Prostate gland (tissue), 2 donors: ENCODE measurements at places on chromosomes 1 and 21.

DNA sequence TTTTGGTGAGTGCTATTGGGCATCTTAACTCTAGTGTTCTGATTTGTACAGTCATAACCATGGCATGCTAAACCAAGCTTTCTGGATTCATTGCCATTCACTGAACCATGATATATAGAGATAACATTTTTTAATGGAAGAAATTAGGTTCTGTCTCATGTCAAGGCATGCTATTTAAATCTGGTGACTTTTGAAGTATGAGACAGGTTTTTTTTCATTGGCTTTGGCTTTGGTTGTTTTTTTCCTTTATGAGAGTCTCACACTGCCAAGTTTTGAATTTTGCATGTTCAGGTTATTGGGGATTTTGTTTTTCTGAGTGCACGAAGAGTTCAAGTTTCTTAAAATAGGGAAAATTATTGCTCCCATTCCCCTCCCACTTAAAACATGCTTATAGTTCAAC lies 141.3 kb upstream of the ADAMTS5 start:
- DNase-seq = no peak
- H3K4me3 ChIP-seq = no peak overlapping the region
- no peak overlapping the region for H3K27ac ChIP-seq
- H3K4me1 ChIP-seq = no peaks in the 10 kb centered on the region
- no peaks in the 10 kb centered on the region for H3K27me3 ChIP-seq

- H3K27ac ChIP-seq = no peak overlapping the region
- H3K27me3 ChIP-seq = no peaks in the 10 kb centered on the region
- no peaks in the 10 kb centered on the region for H3K4me1 ChIP-seq
- no peaks in the 10 kb centered on the region for H3K36me3 ChIP-seq
- DNase-seq = no peak
Observed at GRCh38 chr1:179968284-179968993, 13.8 kb downstream of the CEP350 start.

- H3K36me3 ChIP-seq = no peaks in the 10 kb centered on the region
- H3K27ac ChIP-seq = no peak overlapping the region
- DNase-seq = no peak
- H3K4me1 ChIP-seq = no peaks in the 10 kb centered on the region
- no peak overlapping the region for H3K4me3 ChIP-seq
- H3K27me3 ChIP-seq = peaks cover 10% of the 10 kb centered on the region
Observed at GRCh38 chr1:20403423-20404145, 82.4 kb downstream of the CAMK2N1 start.

GRCh38 chr21:20999659-21000058 lies 1.4 kb downstream of the NCAM2 start:
- no peaks in the 10 kb centered on the region for H3K4me1 ChIP-seq
- H3K36me3 ChIP-seq = no peaks in the 10 kb centered on the region
- H3K27ac ChIP-seq = no peak overlapping the region
- no peak for DNase-seq
- no peaks in the 10 kb centered on the region for H3K27me3 ChIP-seq

- H3K4me1 ChIP-seq = no peaks in the 10 kb centered on the region
- no peak for DNase-seq
- H3K27ac ChIP-seq = no peak overlapping the region
- no peaks in the 10 kb centered on the region for H3K27me3 ChIP-seq
- H3K4me3 ChIP-seq = no peak overlapping the region
- no peaks in the 10 kb centered on the region for H3K36me3 ChIP-seq
Observed at GRCh38 chr1:11670747-11671146, 6.7 kb downstream of the FBXO6 start.

- no peak for DNase-seq
- H3K27me3 ChIP-seq = no peaks in the 10 kb centered on the region
- H3K4me3 ChIP-seq = no peak overlapping the region
Observed at GRCh38 chr1:16111771-16112595, 38.5 kb upstream of the FAM131C start.

DNA sequence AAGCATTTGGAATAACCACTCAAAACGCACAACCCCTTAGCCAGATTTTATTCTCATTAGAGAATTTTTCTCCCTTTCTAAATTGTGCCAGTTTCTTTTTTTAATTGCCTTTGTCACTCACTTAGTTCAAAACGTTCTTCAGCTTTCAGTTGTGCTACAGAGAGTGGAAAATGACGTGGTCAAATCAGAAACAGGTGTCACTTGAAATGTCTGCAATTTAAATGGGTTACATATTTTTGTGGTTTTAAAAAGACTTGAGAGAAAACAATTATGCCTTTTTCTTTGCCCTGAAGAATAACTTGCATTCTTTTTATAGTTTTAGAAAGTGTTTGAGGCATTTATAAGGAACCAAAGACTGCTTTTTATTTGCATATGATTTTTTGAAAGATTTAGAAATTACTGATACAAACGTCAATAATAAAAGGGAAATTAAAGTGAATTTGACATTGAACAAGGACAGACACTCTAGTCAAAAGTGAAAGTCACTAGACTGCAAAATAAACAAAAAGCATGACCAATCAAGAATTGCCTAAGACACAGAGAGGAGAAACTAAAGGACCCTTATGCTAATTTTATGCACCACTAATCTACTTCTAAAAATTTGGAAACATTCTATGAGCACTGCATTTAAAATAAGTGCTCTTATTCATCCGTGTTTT lies 191.0 kb downstream of the TPR start:
- no peaks in the 10 kb centered on the region for H3K27me3 ChIP-seq
- no peaks in the 10 kb centered on the region for H3K36me3 ChIP-seq
- DNase-seq = no peak
- H3K27ac ChIP-seq = no peak overlapping the region
- no peak overlapping the region for H3K4me3 ChIP-seq
